PC-9 (cell line): ENCODE measurements at places on chromosomes 16 and 17.

- DNase-seq: no peak
These were observed 9.0 kb downstream of the CAPNS2 start for GRCh38 chr16:55575496-55575895.

GRCh38 chr16:5845046-5845445 is 747.5 kb upstream of the EEF2KMT start:
- no peak for DNase-seq

DNA sequence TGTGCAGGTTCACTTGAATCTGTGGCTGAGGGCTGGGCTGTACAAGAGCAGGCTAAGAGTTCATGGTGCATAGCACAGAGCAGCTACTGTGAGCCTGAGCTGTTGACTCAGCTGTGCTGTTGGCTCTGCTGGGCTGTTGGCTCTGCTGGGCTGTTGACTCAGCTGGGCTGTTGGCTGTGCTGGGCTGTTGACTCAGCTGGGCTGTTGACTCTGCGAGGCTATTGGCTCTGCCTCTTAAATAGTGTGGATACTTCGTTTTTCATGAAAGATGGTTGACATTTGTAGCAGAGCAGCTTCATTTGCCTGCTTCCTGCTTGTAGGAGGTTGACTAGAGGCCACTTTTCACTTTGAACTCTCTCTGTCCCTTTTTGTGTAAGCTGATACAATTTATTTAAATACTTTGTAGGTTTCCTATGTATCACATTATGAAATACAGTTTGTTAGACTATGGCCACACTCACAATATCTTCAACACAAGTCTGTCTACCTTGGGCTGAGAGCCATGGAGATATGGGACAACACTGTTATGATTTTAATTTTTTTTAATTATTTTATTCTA is 40.3 kb upstream of the CCNF start:
- DNase-seq: no peak

DNA sequence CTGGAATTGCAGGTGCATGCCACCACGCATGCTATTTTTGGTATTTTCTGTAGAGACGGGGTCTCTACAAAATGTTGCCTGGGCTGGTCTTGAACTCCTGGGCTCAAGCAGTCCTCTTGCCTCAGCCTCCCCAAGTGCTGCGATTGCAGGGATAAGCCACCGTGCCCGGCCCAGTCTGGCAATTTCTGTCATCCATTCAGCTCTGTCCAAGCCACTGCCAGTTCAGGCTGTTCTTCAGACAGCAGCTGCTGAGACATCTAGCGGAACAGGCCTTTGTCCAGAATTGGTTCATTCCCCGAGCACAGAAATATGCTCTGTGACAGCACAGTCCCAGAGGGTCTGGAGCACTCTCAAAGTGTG is 5.4 kb downstream of the SLC47A1 start:
- DNase-seq: no peak

GRCh38 chr16:58842156-58842555 is 108.0 kb upstream of the GOT2 start:
- no peak for DNase-seq

DNA sequence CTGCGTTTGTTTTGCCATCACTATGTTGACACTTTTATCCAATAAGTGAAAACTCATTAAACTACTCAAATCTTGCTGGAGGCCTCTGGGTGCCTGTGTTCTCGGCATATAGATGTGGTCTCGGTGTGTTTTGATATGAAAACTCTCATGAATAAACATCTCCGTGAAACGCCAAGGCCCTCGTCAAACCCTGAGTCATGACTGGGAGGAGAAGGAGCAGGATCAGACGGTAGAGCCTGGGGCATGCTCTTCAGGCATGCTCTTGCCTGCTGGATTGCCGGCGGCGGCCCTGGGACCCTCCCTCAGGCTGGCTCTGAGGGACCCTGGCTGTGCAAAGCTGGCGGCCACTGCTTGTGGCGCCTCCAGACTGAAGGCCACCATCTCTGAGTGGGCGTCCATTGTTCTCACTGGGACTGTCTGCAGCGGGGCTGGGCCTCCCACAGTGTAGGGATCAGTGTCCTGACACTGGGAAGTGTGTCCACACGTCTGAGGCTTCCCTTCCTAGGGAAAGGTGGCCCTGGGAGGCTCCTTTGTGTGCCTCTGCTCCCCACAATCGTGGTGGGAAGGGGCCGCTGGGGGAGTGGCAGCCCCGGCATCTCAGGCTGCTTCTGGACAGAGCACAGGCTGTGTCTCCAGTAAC is 1.7 kb upstream of the NPB start:
- DNase-seq: no peak

DNA sequence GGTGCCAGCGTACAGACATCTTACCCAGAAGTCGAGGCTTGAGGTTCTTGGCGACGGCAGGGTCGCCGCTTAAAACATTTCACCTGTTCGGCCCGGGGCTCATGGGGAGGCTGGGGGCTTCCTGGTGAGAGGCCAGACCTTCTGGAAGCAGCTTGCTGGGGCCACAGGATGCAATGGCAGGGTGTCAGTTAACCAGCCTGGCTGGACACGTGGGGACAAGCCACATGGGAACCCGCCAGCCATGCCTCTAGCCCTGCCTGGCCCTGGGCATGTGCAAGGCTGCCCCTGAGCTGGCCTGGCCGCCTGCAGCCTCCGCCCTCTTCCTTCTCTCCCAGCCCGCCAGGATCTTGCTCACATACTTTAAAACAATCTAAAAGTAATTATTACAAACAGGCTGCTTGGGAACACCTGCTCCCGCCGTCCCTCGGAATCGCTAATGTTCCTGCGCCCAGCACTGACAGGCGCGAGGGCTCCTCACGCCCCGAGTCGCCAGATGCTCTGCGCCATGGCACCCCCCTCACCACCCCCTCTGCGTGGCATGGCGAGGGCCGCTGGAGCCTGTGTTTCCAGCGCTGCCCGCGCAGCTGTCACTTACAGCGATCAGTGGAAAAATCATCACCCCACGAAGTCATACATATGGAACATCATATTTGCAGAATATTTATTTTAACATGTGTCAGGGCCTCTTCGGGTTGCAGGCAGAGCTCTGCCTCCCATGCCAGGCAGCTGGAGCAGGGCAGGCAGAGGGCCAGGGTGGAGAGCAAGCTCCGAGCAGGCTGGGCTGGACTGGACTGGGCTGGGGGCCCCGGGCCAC is 188.7 kb upstream of the GSE1 start:
- no peak for DNase-seq

- DNase-seq: no peak
These were observed 15.8 kb upstream of the AGRP start for GRCh38 chr16:67499106-67499505.

- DNase-seq: no peak
These were observed 8.9 kb upstream of the IL32 start for GRCh38 chr16:3056336-3057180.

DNA sequence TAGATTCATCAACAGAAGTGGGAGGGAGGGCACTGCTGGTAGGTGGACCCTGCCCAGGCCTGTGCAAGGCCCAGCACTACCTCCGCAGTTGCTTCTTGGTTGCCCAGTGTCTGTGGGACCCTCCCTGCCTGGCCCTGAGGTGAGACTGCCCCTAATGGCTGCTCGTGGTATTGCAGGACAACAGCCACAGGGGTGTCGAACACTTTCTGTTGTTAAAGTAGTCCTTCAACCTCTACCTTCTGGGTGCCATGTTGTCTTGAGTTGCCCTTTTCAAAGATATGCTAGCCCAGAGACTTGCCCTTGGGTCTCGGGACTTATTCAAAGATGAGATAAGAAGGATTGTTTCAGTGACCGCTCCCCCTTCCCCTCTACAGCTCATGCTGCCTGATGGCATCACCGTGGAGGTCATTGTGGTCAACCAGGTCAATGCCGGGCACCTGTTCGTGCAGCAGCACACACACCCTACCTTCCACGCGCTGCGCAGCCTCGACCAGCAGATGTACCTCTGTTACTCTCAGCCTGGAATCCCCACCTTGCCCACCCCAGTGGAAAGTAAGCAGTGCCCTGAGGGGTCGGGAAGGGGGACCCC is 29.1 kb downstream of the AKAP1 start:
- DNase-seq: no peak

GRCh38 chr17:61720016-61720795 is 129.2 kb upstream of the NACA2 start:
- no peak for DNase-seq

DNA sequence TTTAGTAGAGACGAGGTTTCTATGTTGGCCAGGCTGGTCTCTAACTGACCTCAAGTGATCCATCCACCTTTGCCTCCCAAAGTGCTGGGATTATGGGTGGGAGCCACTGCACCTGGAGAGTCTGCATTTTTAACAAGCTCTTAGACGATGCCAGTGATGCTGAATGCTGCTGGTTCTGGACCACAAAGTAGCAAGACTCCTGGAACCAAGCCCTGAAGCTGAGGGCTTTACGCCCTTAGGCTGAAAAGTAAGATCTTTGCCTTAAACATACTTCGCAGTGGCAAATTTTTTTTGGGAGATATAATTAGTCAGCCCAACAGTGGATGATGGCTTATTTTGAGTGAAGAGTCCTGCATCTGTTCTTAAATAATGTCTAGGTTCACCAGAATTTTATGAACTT is 14.0 kb downstream of the METTL9 start:
- no peak for DNase-seq

DNA sequence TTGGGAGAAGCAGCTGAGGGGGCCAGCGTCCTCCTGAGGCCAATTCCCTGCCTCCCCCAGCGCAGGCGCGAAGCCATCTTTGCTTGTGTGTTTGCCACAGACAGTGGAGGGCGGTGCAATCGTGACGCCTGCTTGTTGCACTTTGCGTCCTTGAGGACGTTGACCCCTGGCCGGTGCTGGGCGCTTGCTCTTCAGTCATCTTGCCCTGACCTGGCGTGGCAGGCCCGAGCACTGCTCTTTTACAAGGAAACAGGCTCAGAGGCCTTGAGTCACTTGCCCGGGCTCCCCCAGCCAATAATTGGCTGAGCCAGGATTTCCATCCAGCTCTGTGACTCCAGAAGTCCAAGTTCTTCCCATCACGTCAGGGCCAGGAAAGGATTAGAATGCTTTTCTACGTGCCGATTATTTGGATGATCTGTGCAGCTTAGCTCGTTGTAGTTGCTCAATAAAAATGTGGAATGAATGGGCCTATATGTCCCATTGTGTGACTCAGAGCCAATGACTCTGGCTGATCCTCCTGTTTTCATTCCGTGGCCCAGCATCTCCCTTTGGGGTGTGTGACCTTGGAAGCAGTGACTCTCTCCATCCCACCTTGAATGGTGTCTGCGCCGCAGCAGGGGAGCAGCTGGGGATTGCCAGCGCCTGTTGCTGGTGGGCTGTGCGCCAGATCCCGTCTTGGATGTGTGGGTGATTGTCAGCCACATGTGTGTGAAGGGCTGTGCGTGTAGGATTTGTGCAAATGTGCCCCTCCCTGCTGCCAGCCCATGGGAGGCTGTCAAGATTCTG is 214.1 kb downstream of the SEC14L1 start:
- no peak for DNase-seq

DNA sequence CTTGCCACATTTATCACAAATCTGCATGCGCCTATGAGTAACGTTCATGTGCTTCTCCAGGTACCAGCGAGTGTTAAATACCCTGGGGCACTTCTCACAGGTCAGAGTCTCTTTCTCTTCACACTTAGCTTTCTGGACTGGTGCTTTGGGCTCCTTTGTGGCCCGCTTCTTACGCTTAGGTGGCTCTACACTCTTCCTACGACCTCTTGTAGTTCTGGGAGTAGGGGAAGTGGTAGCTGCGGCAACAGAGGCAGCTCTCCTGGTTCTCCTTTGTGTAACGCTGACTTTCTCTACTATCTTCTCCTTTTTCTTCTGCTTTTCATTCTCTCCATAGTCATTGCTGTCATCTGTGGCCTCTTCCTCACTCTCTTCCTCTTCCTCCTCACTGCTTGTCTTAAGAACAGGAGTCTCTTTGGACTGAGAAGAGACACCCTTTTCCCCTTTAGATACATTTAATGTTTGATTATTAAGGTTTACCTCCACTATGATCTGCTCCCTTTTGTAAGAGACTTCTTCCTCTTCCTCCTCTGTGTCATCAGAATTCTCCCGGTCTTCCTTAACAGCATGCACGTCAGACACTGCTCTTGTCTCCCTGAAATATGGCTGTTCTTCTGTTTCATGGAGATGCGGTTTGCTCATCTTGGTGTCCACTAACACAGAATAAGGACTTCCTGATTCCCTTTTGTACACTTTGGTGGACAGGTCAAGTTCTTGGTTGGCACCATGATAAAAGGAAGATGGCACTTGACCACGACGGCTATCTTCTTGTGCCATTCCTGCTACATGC is 45.0 kb downstream of the ZNF652 start:
- no peak for DNase-seq
